ENCODE measurements at places on chromosomes 16 and 17. TPM values are rescaled to one million over a fixed set of nuclear protein-coding genes. Genes with fewer than 3 reads are reported as not detected.

- no peak for DNase-seq
Observed at GRCh38 chr17:81067391-81067811, 32.5 kb downstream of the BAIAP2 start.

GRCh38 chr17:3667366-3668278, 756 bp downstream of the TAX1BP3 start:
- DNase-seq = peak; percentile 95

DNA sequence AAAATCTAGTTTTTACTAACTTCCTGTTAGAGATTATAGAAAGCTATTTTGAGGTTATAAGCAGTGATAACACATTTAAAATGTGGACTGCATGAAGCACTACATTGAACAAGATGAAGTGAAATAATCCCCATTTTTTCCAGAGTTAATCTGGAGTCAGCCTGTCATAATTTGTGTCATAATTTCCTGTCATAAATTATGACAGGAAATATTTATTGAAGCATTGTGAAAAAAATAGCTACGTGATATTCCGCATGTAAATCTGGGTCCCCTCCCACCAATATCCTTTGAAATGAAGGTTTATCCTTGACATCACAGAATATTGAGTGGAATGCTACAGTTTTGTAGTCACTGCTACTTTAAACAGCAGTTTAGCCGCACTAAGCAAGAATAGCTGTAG, 40.1 kb downstream of the OMG start:
- no peak for DNase-seq

- DNase-seq = no peak
Observed at GRCh38 chr17:28938552-28938951, 12.8 kb downstream of the PHF12 start.

GRCh38 chr17:73769479-73769878, 125.2 kb upstream of the SDK2 start:
- DNase-seq = no peak

GRCh38 chr17:70865993-70866804, 696.9 kb downstream of the KCNJ2 start:
- no peak for DNase-seq

TBC1D3K gene
- not detected for total RNA-seq

- no peak for DNase-seq
Observed at GRCh38 chr17:2694381-2695242, 17.0 kb downstream of the CLUH start.

TNS4 gene
- total RNA-seq = not detected

- no peak for DNase-seq
Observed at GRCh38 chr17:82933911-82934310, 94.1 kb upstream of the ZNF750 start.

- no peak for DNase-seq
Observed at GRCh38 chr16:75064403-75065148, 52.0 kb downstream of the LDHD start.

DNA sequence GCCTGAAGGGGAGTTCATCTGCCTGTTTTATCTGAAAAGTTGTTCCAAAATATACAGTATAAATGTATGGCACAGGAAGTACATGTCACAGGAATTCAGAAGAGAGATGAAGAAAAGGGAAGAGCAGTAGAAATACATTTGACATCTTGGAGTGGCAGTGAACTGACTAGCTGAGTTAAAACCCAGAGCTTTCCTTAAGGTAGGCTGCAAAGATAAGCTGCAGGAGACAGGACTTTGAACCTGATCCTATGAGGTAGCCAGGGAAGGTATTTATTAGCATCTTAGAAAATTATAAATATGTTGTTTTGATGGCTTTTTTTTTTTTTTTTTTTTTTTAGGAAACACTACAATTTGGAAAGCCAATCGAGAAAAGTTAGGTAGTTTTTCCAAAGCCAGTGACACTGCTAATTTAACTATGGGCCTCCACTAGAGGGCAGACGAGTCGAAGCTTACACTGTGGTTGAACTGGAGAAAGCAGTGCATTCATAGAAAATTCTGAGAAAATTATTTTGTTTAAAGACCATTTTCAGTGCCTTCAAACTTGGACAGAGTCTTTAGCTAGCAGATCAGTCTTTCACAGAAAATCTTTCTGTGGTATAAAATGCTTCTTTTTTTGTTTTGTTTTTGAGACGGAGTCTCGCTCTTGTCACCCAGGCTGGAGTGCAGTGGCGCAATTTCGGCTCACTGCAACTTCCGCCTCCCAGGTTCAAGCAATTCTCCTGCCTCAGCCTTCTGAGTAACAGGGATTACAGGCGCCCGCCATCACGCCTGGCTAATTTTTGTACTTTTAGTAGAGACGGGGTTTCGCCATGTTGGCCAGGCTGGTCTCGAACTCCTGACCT, 122.3 kb downstream of the SSH2 start:
- DNase-seq = peak; percentile 78

- no peak for DNase-seq
Observed at GRCh38 chr17:52696362-52696761, 537.8 kb upstream of the CA10 start.

DNA sequence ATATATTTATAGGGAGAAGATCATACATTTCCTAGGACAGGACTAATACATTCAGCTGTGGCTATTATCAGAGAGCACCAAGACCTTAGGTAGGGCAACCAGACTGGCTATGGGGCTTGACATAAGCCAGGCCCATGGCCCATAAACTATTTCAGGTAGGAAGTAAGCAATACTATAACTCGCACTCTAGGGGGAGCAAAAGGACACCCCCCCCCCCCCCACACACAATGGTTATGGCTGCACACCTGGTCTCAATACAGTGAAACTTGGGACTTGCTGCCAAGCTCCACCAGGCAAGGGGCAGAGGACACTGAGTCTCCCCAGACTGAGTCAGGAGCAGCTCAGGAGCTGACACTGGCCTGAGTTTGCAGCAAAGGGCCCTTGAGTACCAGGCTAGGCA, 348.9 kb upstream of the ASIC2 start:
- no peak for DNase-seq

GRCh38 chr16:79795556-79795955, 195.0 kb upstream of the MAF start:
- no peak for DNase-seq

MYO1C gene
- 267 TPM for total RNA-seq

RDM1 gene
- total RNA-seq = 0.43 TPM

- no peak for DNase-seq
Observed at GRCh38 chr17:78129351-78130089, 965 bp upstream of the TMC6 start.

SLC52A1 gene
- total RNA-seq = 0.43 TPM

DNA sequence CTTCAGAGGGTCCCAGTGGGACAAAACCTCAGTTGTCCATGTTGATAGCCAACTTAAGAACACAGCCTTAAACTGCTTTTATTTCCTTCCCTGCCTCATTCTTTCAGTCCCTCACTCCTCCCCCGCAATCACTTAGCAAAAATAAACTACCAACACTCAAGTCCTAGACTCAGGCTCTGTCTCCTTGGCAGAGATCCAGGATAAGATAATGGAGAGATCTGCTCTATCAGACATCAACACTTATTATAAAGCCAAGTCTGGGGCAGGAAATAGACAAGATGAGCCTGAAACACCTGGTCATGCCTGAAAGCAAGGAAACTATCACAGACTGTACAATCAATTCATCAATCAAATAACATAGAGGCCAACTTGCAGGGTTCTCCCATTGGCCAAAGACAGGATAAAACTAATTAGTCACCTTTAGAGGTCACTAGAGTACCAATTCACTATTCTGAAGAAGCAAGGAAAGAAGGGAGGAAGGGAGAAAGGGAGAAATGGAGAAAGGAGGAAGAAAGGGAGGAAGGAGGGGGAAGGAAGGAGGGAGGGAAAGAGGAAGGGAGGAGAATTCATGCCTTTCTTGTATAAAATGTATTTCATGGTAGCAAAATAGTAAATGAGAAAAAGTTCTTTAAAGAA, 15.7 kb downstream of the HYDIN start:
- DNase-seq = peak; percentile 10

KRT23 gene
- under 0.01 TPM for total RNA-seq

DNA sequence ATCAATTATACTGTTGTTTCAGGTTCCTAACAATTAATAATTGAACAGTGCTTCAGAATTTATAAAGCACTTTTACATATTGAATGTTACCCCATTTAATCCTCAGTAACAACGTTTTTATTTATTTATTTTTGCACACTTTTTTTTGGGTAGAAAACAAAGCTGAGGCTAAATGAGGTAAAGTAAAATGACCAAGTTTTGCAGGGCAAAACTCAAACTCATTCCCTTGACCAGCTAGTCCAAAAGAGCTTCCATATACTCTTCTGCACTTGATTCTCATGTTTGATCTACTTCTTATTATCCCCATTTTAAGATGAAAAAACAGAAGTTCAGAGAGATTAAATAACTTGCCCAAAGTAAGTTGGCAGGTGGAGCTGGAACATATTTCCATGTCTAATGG, 81.1 kb upstream of the NACA2 start:
- no peak for DNase-seq

- no peak for DNase-seq
Observed at GRCh38 chr16:14193316-14193871, 122.3 kb downstream of the MRTFB start.

GRCh38 chr17:58995247-58995940, 111.3 kb downstream of the TRIM37 start:
- DNase-seq = no peak

ELMO3 gene
- total RNA-seq = 0.43 TPM

GRCh38 chr17:28545787-28546415, 6.5 kb downstream of the UNC119 start:
- no peak for DNase-seq

UMOD gene
- total RNA-seq = not detected

- DNase-seq = no peak
Observed at GRCh38 chr16:2282866-2283555, 15.1 kb upstream of the RNPS1 start.

- DNase-seq = no peak
Observed at GRCh38 chr16:30914830-30915229, 8.5 kb upstream of the FBXL19 start.

DNA sequence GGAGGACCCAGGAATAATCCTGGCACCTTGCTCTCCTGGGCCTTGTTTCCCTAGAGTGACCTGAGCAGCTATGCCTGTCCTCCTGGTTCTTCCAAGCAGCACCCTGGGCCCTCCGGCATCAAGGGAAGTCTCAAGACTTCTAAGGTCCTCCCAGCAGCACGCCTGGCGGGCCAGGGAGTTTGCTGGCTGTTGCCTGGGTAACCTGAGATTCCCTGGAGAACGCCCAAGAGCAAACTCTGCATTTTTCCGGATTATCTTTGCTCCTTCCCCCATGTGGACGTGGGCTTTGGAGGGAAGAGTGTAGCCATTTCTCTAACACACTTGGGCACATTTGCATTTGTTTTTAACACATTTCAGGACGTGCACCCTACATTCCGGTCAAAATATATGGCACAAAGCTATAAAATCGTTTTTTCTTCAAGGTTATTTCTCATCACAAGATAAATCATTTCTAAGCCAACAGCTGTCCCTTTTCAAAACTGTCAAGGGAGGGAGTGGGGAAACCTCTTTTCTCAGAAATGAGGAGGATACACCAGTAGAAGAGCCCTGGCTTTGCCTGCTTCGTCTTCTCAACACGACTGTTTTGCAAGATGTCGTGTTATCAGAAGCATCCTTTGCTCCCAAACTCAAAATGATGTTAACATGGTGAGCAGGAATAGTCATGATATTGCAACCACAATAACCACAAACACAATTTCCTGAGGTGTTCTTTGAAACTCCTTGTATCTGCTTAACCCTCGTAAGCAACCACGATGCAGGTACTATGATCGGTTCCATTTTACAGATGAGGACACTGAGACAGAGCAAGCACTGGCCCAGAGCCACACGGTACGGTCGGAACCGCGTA, 116.5 kb downstream of the ADCY9 start:
- DNase-seq = peak; percentile 93

GRCh38 chr17:61383689-61384201, 15.9 kb upstream of the TBX2 start:
- peak; percentile 71 for DNase-seq

PRR29 gene
- under 0.01 TPM for total RNA-seq

Measured in fibroblast of villous mesenchyme (primary cell).